ELR (cell line): ENCODE measurements at places on chromosomes 2 and 18.

- no peak for DNase-seq
Measured at GRCh38 chr2:69623236-69623635, 20.3 kb downstream of the AAK1 start.

DNA sequence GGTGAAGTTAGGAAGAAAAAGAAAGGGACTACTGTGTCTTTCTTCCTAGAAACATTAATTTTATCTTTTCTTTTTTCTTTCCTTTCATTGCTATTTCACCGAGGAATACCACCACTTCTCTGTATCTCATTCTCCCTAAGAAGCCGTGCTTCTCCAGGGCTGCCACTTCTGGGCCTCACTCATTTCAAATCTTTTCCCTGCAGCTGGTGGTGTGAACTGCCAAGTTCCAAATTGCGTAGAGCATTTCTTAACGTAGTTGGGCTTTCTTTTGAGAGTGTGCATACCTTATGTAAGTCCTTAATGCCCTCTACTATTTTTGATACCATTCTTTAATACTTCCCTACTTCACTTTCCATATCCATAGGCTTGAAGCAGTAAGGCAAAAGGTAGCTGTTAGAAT lies 66.7 kb upstream of the CYP1B1 start:
- DNase-seq: no peak

GRCh38 chr2:32902174-32902573 lies 44.6 kb upstream of the LTBP1 start:
- no peak for DNase-seq

GRCh38 chr2:1988594-1988993 lies 244.3 kb upstream of the PXDN start:
- no peak for DNase-seq

- DNase-seq: peak; percentile 33
Measured at GRCh38 chr2:86337244-86337835, at the start of gene REEP1. Gene REEP1, minus strand, starts transcription at chr2:86337626. Its CDS starts 116 bp downstream, at chr2:86337510.

- DNase-seq: no peak
Measured at GRCh38 chr18:48159816-48160215, 229.4 kb upstream of the SMAD2 start.

DNA sequence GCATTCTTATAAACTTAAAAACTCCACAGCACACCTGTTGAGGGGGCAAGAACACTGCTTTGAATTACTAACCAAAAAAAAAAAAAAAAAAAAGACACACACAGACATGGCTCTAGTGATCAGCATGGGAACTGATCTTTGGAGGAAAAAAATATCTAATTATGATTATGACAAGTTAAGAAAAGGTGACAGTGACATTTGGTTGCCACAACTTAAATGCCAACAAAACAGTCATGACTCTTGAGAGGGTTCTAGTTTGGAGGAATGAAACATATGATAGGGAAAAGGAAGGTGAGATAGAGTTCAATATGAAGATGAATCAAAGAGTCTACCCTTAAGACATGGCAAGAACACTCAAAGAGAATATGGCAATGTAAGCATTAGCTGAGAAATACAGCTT lies 20.6 kb downstream of the USP37 start:
- no peak for DNase-seq

DNA sequence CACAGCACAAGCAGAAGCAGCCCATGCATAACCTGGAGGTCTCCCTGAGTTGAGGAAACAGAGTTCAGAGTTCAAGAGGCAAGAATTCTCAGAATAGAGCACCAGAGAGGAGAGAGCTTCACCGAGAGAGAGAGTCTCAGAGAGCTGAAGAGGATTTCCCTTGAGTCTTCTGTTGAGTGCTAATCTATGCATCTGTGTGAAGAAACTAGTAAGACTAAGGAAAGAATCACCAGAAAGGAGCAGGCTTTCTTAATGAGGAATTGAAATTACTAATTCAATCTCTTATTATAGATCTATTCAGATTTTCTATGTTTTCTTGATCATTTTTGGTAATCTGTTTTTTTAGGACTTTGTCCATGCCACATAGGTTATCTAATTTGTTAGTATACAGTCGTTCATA lies 89.3 kb upstream of the CTAGE1 start:
- DNase-seq: no peak

DNA sequence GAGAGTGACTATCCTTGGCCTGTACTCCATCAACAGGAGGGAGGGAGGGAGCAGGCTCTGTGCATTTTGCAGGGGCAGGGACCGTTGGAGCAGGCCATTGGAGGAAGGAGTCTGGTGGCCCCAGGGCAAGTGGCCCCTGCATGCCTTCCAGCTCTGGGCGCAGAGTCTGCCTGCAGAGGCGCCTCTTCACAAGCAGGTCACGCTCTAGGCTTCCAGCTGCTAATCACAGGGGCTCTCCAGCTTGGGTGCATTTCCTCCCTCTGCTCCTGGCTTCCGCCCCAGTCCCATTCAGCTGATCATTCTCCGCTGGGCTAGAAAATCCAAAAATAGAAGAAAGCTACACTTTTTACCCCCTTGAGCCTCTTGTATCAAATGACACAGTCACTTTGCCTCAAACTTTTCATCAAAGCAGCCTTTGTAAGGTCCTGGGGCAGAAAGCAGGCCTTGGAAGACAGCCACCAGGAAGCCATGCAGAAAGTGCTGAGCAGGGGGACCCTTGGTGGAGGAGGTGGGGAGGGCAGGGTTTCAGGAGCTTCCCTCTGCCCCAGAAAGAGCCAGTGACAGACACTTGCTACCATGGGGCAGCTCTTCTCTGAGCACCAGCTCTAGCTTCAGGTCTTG lies 11.3 kb downstream of the TMEM247 start:
- no peak for DNase-seq

DNA sequence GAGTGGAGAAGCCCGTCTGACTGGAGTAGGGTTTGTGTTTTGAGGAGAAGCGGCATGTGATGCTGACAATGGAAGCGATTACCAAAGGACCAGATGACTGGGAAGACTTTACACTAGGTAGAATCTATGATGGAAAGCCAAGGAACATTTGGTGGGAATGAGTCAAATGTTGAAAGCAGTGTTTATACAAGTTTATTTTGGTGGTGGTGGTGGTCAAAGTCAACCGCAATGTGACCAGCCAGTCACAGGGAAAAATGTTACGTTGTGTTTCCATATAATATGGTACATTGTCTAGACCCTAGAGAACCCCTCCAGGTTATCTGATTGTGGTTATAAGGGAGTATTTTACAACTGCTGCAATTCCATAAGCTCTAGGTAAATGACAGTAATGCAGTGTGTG lies 216.8 kb downstream of the PID1 start:
- no peak for DNase-seq

- DNase-seq: no peak
Measured at GRCh38 chr2:55162284-55163006, 69.6 kb downstream of the CLHC1 start.

- DNase-seq: peak; percentile 65
Measured at GRCh38 chr2:32772638-32773447, 145.0 kb downstream of the TTC27 start.

DNA sequence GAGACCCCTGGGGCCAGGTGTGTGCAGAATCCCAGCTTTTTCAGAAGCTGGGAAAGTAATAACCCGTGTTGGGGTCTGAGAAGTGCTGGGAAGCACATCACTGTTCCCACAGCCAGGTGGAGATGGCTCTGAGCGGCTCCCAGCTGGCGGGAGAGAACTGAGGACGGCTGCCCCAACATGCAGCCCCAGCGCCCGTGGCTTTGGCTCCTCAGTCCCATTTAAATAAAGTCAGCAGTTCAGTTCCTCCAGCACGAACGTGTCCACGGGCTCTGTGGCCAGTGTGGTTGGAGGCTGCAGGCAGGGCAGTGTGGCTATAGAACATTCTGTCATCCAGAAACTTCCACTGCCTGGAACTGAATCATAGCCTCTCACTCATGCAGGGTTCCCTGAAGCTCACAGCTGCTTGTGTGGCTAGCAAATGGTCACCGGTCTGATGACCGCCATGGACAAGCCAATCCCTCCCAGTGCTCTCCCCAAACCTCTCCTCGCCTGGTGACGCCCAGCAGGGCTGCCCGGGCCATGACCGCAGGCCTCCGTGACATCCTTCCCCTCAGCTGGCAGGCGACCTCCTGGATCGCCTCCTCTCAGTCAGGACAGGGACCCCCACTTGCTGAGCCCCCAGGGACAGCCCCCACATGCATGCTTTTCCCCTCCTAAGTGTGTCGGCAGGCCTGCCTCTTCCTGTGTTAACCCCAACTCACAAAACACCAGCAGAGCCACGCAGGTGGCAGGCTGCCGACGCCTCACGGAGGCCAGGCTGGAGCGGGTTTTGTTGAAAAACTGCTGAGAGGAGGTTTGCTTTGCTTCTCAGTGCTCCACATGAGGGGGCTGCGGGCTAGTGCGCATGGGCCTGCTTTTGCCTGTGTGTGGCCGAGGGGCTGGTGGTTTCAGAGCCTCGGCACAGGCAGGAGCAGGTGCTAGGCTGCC lies 1.3 kb downstream of the RTP5 start:
- DNase-seq: no peak

DNA sequence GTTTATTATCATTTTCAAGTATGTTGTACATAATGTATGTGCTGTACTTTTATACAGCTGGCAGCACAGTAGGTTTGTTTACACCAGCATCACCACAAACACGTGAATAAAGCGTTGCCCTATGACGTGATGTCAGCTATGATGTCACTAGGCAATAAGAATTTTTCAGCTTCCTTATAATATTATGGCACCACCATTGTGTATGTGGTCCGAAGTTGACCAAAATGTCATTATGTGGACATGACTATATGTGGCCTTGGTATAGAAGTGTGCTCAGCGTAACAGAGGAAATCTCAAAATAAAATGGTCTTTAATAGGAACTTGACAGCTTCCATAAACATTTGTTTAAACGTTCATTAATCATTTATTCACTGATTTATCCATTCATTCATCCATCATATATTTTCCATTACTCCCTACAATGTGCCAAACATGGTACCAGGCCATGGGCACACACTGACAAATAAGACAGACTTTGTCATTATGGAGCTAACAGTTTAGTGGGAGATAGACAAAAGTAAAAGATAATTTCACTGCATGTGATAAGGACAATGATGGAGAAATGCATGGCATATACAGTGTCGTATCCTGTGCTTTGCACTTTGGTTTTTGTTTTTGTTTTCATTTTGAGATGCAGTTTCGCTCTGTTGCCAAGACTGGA lies 15.0 kb upstream of the DGUOK start:
- no peak for DNase-seq

DNA sequence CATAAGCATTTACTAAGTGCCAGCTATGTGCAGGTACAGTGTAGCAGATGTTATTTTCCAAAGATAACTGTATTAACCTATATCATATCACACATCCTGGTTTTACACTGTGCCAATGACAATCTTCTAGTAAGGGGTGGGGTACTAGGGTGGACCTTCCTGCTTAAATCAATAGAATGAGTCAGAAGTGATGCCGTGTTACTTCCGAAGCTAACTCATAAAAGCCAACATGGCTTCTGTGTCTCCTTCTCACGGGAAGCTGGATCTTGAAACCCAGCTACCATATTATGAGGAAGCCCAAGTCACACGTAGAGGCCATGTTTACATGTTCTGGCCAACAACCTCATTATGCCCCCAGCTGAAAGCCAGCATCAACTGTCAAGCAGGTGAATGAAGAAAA lies 59.1 kb downstream of the MRPL33 start:
- no peak for DNase-seq

GRCh38 chr2:444937-445884 lies 157.3 kb upstream of the ALKAL2 start:
- no peak for DNase-seq

GRCh38 chr2:99615247-99615771 lies 125.5 kb upstream of the REV1 start:
- DNase-seq: peak; percentile 18

GRCh38 chr2:223613017-223613950 lies 11.1 kb upstream of the SCG2 start:
- DNase-seq: peak; percentile 98

- no peak for DNase-seq
Measured at GRCh38 chr2:207129821-207130220, 35.9 kb downstream of the KLF7 start.

DNA sequence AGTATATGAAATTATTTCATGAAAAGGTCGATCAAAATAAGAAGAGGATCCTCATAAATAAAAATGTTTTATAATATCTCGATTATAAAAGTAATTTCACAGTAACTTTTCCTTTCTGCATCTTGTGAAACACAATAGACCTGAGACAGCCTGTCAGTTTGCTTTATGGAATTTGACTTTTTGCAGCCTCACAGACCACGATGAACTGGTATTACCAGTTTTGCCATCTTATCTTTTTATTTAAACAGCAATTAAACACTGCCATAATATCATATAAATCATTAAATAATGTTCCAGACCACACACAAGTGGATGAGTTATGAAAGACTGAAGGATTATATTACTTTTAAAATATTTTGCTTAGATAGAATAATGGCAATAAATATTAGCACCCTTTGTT lies 10.7 kb upstream of the GALNT3 start:
- DNase-seq: no peak

DNA sequence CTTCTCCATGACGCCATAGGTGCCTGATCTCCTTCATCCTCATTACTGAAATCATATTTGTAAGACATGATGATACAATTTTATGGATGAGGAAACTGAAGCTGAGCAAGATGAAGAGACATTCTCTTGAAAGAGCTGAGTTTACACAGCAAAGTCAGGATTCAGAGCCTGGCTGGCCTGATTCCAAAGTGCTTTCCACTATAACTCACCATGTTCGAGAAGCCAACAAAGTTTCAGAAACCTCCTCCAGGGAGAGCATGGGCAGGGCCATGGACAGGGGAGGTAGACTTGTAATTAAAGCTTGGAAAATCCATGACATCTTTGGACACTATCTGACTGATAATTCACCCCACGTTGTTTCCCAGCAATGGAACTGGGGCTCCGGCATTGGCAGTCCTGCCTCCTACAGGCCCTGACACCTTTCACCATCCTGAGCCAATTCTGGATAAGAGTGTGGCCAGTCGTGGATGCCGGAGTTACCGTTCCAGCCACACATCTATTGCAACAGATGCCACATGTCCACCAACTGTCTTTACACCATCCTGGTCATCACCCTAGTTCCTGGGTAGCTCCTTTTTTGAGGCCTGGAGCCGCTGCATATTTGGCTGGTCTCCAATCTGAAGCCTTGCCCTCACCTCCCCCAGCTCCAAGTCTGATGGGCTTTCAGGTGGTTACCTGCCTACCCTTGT lies 85.0 kb upstream of the PPP1CB start:
- DNase-seq: no peak

DNA sequence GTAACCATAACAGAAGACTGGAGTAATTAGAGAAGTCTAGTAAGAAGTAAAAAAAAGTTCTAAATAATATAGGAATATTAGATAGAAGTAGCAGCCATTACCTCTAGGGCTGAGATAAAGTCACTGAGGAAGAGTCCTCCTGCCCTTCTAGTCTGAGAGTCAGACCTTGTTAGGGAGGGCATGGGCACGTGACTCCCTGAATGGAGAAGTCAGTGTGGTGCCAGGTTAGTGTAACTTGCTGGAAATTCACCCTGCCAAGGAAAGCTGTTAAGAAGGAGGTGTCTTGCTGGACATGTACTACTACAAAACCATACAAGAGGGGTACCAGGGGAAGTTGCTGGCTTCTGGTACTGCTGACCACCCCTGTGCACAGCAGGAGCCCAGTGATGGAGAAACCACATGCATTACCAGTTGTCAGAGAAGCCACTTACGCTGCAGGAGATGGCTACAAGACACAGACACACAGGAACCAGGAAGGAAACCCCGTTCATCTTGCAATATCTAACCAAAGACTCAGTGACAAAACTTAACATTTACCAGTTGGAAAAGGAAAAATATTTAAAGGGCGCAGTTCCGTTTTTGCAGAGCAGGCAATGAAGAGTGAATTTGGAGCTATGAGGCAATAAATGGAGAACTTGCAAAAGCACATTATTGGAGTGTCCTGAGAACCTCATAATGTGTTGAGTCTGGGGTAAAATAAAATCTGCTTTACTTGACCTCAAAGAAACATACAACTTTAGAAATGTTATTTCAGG lies 77.2 kb upstream of the TLK1 start:
- DNase-seq: no peak

GRCh38 chr2:145235312-145235711 lies 715.4 kb upstream of the ZEB2 start:
- DNase-seq: no peak
